NCI-H748 treated with DMSO at 0.1 percent for 48 hours (cell line): ENCODE measurements at places on chromosomes 16 and 17.

DNA sequence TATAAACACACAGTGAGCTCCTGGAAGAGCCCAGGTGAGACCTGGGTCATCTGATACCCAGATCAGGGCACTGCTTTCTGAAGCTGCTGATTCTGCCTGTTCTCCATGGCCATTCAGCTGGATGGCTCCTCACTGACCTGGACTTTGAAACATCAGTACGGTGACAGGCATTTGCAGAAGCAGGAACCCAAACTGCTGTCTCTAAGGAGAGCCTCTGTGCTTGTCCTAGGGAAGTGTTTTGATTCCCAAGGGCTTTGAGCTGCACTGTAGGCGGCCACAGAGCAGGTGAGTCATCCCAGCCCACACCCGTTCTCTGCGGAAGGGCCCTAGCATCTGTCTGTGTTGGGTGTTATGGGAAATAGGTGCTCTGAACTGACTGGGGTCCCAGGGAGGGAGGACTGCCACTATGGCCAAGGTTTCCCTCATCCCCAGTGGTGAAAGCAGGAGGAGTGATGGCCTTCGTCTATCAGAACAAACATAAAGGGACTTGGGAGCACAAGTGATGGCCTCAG lies 60.7 kb upstream of the ADCY9 start:
- no peak for DNase-seq

- no peak for DNase-seq
Measured at GRCh38 chr16:30570636-30571444, 674 bp downstream of the ZNF688 start.

DNA sequence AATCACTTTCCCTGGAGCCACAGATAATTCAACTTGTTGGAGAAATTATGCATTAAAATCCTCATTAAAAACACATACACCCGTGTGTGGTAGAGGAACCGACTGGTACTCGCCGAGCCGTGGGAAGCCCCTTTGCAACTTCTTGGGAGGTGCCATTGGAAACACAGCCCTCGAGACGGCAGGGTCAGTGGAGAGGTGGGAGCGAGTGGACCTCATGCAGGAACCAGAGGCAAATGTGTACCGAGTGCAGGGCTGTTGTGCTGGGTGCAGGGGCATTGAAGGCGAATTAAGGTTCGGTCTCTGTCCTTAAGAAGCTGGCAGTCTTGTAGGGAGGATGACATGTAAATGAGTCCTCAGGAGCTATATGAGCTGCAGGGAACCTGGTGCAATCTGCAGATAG lies 318.3 kb downstream of the CPPED1 start:
- no peak for DNase-seq

DNA sequence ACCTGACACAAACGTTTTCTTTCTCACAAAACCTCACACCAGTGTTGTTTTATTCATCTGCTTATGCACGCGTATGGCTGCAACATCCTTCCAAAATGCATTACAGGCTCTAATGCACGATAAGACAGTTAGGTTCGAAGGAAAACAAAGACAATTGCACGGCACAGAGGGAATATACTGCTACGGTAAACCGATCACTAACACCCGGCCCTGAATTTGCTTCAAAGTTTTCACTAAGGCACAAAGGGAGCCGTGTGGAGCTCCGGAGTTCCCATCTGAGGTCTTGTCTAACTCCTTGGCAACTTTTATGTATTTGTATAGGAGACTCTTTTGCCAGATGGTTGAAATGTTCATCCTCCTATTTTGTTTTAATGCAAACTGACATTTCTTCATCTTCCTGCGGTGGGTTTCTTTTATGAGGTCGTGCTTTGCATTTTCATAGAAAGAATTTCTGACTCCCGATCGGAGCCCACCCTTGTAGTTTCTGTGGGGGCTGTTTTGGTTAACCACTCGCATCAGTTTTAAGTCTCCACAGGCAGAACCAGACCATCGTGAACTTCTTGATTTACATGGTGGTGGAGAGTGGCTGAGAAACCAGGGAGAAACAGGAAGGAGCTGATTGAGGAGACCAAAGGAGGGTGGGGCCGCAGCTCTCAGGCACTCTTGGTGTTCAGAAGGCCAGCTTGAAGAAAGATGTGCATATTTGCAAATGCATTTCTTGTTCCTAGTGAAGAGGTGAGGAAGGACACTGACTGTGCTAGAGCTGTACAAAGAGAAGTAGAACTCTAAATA lies 516.8 kb downstream of the MAF start:
- no peak for DNase-seq

GRCh38 chr16:87621976-87622713 lies 19.8 kb downstream of the JPH3 start:
- DNase-seq: no peak

GRCh38 chr16:303760-304505 lies 21.0 kb downstream of the PDIA2 start:
- DNase-seq: no peak

DNA sequence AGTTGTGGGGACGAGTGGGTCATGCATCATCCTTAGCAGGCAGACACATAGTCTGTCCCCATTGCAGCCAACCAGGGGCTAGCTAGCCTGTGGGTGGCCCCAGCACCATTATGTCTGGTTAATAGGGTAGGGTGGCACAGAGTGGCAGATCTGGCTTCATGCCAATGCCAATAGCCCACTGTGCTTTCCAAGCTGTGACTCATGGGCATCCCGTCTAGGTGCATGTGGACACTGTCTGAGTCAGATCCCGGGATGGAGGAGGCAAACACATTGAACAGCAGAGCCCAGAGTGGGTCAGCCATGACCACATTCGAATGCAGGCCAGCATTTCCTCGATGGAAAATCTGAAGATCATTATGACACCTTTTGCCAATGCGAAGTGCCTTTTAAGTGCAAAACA lies 2.5 kb downstream of the HS3ST2 start:
- no peak for DNase-seq

GRCh38 chr17:1592751-1593629 lies 30.4 kb upstream of the PITPNA start:
- DNase-seq: no peak
